ENCODE measurements at places on chromosomes 6 and 20.
A peak's percentile ranks its signal among the peaks of the same experiment; 100 is the strongest.

GRCh38 chr20:23926944-23927872 is 47.7 kb upstream of the CST5 start:
- no peak for DNase-seq

DNA sequence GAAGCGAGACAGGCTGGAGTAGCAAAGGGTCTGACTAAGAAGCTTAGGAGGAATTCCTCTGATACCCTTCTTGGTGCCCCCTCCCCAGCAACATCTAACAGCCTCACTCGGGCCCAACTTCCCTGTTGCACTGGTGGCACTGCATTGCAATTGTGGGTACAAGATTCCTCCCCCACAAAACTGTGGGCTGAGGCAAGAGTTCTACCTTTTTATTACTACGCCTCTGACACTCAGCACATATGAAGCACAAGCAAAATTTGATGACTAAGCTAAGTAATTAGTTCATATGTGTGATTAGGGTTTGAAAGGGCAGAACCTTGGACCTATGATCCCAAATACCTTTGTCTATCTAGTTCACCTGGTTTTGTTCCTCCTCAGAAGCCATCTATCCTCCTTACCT is 83.5 kb downstream of the ZHX3 start:
- no peak for DNase-seq

DNA sequence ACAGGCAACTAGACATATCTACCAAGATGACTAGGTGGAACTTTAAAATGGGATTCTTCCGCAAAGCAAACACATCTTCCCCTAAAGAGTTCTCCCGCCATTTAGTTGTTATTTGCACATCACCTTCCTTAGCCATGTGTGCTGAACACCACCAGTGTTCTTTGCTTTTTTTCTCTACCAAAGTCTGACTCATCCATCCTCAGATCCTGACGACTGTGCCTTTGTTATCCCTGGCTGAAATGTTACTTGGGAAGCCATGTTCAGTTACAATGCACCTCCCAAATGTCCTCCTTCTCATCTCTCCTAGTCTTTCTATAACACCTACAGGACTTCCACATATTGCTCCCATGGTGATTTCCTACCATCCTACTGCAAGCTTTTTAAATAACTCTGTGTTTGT is 593.5 kb upstream of the ARID1B start:
- DNase-seq, result no peak

DNA sequence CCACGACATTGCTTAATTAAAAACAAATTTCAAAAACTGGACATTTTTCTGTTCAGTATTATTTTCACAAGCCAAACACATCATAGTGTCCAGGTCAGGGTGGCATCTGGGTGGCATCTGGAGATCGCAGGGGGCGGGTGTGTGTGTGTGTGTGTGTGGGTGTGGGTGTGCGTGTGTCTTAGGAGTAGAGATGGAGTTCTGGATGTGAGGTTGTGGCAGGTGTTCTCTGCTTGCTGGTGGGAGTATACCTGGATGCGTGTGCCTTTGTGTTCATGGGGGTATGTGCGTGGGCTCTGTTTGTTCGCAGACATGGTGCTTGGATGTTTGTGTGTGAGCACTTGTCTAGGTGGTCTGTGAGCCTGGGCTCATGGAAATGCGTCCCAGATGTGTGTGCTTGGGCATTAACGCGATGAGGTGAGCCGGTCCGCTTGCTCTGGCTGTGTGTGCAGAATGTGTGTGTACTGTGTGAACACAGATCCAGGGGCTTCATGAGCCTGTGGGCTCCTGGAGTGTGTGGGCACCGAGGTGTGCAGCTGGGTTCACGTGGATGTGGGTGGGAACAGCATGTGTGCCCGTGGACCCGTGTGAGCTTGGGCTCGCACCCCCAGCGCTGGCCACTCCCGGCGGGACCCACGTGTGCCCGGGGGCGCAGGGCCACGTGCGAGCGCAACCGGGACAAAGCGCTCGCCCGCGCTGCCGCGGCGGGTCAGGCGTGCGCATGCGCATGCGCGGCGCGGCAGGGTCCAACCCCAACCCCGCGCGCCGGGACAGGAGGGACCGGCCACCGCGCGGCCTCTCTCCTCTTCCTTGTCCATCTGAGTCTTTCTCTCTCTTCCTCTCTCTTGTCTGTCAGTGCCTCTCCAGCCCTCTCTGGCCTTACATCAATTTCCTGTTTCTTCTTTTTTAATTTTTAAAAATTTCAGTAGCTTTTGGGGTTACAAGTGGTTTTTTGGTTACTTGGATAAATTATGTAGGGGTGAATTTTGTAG is 60.4 kb downstream of the SRC start:
- DNase-seq, result no peak

GRCh38 chr6:16229700-16230099 is 8.7 kb upstream of the GMPR start:
- no peak for DNase-seq

- DNase-seq, result no peak
Measured at GRCh38 chr6:56387621-56388414, 140.4 kb upstream of the COL21A1 start.

DNA sequence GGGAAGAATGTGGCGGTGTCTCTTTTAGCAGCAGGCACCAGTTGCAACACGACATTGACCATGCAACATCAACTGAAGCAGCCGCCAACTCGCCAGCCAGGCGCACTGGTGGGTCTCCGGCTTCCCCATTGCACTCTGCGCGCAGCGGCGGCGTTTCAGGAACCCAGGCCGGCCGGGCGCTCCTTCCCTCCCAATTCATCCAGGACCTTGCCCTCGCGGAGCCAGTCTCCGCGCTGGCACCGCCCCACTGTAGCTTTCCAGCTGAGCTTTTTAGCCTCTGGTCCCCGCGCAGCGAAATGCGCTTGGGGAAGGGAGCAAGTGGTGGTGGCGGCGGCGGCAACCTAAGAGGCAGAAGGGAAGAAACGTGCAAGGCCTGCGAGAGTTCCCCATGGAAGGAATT is 297.9 kb upstream of the RIMS1 start:
- no peak for DNase-seq

GRCh38 chr6:28863604-28864325 is 60.0 kb downstream of the TRIM27 start:
- DNase-seq, result peak; percentile 52

- DNase-seq, result no peak
Measured at GRCh38 chr6:11288065-11288464, 55.6 kb upstream of the NEDD9 start.

DNA sequence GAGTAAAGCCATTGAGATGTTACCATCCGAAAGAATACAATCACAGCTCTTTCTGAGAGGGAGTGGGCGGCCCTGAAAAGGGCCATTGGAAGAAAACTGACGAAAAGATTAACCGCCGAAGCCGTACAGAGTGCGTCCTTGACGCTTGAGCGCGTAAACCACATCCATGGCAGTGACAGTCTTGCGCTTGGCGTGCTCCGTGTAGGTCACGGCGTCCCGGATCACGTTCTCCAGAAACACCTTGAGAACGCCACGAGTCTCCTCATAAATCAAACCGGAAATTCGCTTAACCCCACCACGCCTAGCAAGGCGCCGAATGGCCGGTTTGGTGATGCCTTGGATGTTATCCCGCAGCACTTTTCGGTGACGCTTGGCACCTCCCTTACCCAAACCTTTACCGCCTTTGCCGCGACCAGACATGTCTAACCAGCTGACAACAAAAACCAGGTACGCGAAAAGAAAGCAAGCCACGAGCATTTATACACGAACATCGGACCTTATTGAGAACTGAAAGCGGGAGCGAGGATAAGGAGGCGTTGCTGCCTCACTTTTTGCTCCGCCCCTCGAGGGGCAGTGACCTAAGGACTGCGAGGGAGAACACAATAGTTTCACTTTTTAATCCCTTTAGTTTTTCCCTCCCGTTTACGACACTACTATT is 60.3 kb upstream of the HFE start:
- DNase-seq, result peak; percentile 99

- DNase-seq, result no peak
Measured at GRCh38 chr6:34526241-34526972, 29.7 kb downstream of the SPDEF start.
